Ammon's horn (tissue), 1 donor: ENCODE measurements at places on chromosomes 7 and 10.
A peak's percentile ranks its signal among the peaks of the same experiment; 100 is the strongest.

DNA sequence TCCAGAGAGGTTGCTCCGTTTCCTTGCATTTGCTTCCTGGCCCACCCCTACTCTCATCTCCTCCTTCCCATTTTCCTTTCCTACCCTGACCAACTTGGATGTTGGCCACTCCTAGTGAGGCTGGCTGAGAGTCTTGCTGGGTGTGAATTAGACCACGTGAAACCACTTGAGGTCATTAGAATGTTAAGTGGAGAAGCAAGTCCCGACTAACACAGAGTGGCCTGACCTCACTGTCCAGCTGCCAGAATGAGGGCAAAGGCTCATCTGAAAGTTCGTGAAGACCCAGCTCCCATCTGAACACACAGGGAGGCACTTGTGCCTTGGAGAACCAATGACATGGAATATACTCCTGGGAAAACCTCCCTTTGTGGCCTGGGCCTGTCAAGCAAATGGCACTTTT is 80.8 kb downstream of the WDR11 start:
- no peak for DNase-seq

DNA sequence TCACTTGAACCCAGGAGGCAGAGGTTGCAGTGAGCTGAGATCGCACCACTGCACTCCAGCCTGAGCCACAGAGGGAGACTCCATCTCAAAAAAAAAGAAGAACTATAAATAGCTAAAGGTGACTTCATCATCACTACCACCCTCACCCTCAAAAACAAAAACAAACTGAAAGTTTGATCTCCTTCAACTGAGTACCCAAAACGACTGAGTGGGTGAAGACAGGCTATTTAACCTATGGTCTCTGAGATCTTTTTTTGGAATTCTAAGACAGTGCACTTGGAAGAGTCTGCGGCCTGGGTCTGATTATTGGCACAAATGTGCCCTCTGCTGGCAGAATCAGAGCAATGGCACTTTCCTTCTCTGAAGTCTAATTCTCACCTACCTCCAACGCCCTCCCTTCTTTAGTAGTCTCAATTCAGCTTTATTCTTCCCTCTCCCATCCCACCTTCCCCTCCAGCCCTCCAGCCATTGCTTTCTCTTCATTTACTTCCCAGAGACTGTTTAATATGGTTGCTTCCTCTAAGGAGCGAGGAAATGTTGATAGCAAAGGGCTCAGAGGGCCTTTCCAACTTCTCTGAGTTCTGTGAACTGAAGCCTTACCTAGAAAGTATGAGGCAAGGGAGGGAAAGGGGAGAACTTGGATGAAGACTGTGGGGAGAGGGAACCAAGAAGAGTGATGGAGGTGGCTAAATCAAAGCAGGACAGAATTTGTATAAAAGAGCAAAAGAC is 2.9 kb upstream of the MYOZ1 start:
- peak; percentile 84 for DNase-seq

DNA sequence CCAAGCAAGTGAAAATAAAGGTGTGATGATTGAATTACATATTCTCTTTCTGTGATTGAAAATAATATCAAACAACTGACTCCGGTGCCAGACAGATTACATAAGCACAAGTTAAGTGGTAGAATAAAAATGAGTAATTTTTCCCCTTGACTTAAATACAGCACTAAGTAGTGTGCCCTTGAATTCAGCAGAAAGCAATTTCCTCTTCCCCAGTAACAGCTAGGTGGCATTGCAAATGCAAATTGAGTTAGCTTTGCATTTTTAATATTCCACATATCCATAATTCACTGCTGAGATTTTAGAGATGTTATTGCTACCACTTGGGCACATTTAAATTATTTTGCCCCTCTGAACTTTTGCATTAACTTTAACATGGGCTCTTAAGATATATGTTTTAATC is 89.8 kb upstream of the NPVF start:
- no peak for DNase-seq

- no peak for DNase-seq
Measured at GRCh38 chr10:43706166-43706565, 57.5 kb upstream of the ZNF32 start.

- no peak for DNase-seq
Measured at GRCh38 chr10:99292159-99292558, 37.0 kb upstream of the CNNM1 start.

DNA sequence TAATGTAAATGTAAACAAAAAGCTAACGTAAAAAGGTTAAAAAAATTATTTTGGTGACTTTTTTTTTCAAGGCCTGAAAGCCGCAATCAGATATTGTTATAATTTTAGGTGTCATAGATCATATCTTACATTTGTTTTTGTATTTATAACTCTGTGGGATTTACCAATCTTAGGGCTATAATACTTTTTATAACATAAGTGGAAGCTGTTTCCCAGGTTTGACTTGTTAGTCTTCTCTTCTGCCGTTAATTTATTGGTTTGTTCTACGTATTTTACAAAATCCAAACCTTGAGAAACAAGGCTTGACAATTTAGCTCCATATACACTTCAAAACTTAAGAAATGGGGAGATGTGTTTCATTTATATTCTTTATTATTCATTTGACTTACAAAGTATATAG is 119.4 kb downstream of the EVX1 start:
- no peak for DNase-seq

- DNase-seq: no peak
Measured at GRCh38 chr10:49627644-49628247, 13.9 kb downstream of the CHAT start.

DNA sequence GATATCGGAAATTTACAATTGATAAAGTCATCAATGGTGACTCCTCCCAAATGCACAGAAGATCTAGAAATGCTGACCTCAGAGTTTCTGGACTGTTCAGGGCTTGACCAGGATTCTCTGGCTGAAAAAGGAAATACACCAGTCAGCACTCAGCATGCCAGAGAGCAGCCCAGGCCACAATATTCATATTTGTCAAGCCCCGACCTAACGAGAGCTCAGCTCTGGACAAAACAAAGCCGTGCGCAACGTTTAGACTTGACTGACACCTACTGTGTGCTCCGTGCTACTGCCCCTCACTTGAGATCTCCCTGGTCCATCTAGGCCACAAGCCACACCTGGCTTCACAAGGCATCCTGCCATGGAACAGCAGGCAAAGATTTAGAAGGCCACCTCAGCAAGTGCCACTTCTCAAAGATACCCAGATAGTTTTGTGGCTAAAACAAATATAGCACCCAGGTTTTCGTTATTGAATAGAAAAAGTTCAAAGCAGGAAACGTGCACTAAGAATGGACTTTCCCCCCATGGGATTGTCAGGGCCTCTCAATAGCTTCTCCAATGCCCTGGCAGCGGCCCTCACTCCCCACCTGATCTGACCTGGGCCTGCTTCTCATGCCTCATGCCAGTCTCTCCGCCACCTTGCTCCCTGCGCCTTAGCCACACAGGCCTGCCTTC is 218.3 kb downstream of the FAM107B start:
- DNase-seq: peak; percentile 52
